Activated CD4-positive, alpha-beta T cell treated with anti-CD3 and anti-CD28 coated beads, Interleukin-2, amount 50 U/mL, for 48 hours (primary cell): ENCODE measurements at places on chromosomes 2 and 18.

DNA sequence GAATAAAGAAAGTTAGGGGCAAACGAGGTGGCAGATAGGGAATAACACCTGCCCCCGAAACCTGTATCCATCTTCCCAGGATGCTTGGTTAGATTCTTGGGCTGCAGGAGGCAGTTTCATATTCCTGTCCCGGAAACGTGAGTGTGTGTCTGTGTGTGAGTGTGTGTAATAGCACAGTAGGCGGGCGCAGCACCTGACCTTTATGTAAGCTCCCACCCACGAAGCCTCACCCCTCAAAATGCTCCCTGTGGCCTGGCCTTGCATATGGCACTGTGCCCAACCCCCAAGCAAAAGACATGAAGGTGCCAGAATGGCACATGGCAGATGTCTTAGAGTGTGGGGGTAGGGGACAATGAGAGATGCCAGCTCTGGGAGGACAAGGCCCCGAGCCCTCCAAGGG, 48.9 kb downstream of the EFR3B start:
- DNase-seq, result no peak

DNA sequence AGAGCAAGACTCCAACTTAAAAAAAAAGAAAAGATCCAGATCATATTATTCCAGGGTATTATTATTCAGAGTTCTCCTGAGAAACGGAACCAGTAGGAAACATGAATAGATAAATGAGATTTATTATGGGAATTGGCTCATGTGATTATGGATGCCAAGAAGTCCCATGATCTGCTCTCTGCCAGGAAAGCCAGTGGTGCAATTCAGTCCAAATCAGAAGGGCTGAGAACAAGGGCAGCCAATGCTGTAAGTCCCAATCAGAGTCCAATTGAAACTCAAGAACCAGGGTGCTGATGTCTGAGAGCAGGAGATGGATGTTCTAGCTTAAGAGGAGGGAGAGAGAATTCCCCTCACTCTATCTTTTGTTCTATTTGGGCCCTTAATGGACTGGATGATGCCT, 7.8 kb downstream of the SCYGR2 start:
- no peak for DNase-seq

GRCh38 chr2:39805936-39806608, 27.0 kb upstream of the THUMPD2 start:
- DNase-seq, result no peak

DNA sequence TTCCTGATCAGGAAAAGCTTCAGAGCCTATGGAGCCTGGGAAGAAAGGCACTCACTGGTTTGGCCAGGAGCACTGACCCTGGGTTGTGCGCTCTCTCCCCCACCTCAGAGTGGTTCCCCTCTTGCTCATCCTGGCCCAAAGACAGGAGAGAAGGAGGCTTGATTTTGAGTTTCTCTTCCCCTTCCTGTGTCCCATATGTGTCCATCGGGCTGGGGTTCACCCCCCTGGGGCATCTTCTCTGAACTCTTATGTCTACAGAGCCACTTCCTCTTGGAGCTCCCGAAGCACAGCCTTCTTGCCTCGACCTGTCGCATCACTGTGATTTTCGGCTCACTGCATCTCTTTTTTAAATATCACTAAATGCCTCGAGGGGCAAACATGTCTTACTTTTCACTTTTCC, 692.3 kb downstream of the RNF144A start:
- no peak for DNase-seq

DNA sequence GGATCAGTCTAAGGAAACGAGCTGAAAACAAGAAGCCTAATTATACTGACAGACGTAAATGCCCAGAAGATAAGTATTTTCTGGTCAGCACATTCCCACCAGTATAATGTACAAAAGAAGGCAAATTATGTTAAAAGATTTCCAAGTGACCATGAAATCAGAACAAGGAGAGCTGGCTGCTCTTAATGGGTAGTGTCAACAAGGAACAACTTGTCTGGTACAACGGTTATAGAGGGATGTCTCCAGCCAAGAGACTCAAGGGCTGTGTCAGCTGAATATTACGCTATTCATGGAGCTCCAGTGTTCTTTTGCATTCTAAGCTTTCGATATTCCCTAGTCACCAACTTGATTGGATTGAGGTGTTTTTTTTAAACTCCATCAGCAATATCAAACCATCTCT, 8.6 kb upstream of the L3MBTL4 start:
- no peak for DNase-seq

DNA sequence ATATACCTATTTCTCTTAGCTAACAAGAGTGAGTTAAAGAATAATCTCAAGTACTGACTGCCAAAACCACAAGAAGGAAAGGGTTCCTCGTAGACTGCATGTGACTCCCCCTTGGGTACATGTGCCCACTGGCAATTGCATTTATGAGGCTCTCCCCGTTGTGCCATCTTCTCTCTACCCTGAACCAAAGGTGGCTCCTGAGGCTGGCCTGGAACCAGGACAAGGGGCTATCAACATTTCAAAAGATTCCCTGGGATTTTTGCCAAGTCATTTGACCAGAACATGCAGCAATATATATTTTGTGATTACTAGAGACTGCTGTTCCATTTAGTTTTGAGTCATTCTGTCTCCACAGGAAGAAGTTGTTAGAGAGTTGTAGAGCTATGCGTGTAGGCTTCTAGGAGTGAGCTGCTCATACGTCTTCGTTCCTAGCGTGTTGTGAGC, 45.8 kb downstream of the LAMA3 start:
- no peak for DNase-seq

- no peak for DNase-seq
Measured at GRCh38 chr18:40233931-40234616, 1721.0 kb upstream of the PIK3C3 start.

- no peak for DNase-seq
Measured at GRCh38 chr2:162475661-162476060, 131.7 kb downstream of the GCA start.

DNA sequence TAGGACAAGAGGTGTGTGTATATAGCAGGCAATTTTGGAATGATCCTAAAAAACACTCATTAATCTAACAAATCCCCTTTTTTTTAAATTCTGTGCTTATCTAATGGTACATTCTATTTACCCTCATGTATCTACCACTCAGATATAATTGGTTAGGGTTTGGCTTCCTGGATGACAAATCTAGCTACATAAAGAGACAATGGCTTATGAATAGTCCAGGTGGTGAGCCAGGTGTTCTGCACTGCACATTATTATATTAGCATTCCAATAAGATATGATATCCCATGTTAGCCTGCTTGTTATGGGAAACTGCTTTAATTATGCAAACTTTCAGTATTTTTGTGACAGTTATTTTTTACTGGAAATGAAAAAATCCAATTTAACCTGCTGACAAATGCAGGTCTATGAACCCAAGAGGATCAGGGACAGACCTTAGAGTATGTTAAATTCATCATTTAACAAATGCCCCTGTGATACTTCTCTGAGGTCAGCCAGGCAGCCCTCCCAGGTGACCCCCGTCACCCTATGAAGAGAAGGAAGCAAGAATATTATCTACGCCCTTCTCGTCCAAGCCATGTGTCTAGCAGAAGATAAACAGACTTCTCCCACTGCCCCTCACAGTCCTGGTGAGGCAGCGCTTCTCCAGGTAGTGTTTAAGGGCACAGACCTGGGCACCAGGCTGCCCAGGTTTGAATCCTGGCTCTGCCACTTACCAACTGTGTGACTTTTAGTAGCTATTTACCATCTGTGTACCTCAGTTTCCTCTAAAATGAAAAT, 83.0 kb downstream of the ADD2 start:
- no peak for DNase-seq
